ENCODE measurements at places on chromosomes 1 and 21. TPM values are rescaled to one million over a fixed set of nuclear protein-coding genes. Genes with fewer than 3 reads are reported as not detected.

RASSF5 gene
- total RNA-seq = 6.5 TPM

DNA sequence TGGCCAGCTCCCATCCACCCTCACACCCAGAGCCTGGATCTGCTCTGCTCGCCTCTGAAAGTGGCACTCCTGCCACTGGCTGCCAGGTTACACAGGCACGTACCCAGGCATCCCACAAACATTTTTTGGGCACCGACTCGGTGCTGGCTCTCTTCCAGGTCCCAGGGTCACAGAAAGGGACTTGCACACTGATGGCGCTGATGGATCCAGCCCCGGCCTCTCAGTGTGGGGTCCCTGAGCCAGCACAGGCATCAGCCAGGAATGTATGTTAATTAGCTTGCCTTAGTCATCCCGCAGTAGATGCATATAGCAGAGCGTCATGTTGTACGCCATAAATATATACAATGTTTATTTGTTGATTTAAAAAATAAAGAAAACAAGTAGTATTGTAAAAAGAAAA lies 537.2 kb downstream of the NPHP4 start:
- DNase-seq = no peak
- H3K4me3 ChIP-seq = no peak overlapping the region
- H3K27me3 ChIP-seq = no peaks in the 10 kb centered on the region

TAS1R1 gene
- total RNA-seq = not detected

GPR157 gene
- total RNA-seq = 17.8 TPM

DNA sequence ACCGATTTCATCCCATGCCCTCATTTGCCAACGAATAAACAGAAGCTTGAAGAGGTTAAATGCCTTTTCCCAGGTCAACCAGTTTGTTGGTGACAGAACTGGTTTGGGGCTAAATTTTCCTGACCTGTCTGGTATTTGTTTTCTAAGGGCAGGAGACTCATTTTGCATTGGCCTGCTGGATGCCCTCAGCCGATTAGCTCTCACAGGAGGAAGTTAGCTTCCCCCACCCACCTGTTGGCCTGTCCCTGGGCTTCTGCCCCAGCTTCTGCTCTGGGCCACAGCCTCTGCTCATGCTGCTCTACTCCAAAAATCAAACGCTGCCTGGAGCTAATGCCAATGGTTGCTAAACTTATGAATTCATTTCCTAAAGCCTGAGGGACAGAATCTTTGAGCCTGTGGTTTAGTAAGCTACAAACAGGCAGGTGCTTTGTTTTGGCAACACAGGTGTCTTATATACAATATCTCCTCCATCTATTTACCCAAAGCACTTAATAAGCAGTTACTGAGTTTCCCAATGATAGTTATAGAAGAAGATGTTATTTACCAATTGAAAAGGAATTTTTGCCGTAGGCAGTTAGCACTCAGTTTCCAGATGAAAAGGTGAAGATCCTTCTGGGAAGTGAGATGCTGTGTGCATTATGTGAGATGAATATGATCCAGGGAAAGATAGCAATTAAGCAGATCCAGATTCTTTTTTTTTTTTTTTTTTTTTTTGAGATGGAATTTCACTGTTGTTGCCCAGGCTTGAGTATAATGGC lies 82.3 kb downstream of the TM2D1 start:
- H3K36me3 ChIP-seq = no peaks in the 10 kb centered on the region
- no peak overlapping the region for H3K27ac ChIP-seq
- H3K4me3 ChIP-seq = no peak overlapping the region
- no peak for DNase-seq

FMN2 gene
- 2.4 TPM for total RNA-seq

DNA sequence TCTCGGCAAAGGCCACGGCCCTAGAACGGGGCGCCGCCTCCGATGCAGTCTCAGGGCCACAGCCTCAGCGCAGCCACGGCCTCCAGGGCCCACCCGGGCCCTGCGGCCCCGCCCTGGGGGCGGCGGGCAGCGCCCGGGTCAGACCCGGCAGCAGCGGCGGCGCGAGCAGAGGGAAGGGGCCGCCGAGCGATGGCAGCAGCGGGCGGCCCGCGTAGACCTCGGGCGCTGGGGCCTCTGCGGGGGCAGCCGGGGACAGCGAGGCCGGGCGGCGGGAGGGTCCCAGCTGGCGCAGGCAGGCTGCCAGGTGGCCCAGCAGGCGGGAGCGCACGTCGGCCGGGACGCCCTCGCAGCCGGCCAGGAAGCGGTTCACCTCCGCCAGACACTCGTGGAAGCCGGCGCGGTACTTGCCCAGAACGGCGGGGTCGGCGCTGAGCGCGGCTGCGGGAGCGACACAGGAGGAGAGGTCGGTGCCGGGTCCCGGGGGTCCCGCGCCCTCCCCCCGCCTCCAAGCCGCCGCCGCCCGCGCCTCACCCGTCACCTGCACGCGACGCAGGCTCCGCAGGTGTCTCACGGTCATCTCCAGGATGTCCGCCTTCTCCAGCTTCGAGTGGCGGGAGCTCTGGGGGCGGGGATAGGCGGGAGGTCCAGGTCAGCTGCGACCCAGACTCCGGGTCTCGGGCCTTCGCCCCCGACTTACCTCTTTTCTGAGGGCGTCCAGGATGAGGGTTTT lies 737 bp downstream of the HES4 start:
- H3K36me3 ChIP-seq = no peaks in the 10 kb centered on the region
- peak; percentile 26 for DNase-seq
- peak overlapping the region; percentile 64 for H3K4me3 ChIP-seq
- peaks cover 11% of the 10 kb centered on the region for H3K27me3 ChIP-seq

DNA sequence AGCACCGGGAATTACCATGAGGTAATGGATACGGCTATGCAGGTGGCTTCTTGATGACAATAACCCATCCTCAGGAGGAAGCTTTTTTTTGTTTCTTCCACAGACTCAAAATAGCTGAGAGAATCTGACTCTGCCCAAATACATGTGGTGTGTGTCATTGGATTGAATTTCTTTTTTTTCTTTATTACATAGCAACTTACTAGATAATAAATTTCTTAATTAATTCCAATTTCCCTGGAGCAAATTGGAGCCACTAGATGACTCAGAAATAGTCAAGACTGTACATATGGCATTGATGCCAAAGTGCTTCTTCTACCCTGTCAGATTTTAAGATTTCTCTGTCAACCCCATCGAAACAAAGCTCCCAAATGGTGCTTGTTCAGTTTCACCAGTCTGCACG lies 42.7 kb downstream of the L1TD1 start:
- no peak for DNase-seq
- no peak overlapping the region for H3K4me3 ChIP-seq
- no peaks in the 10 kb centered on the region for H3K4me1 ChIP-seq
- no peaks in the 10 kb centered on the region for H3K27me3 ChIP-seq
- H3K27ac ChIP-seq = no peak overlapping the region
- H3K36me3 ChIP-seq = no peaks in the 10 kb centered on the region

GRCh38 chr1:195053478-195053877 lies 1554.8 kb downstream of the KCNT2 start:
- no peaks in the 10 kb centered on the region for H3K36me3 ChIP-seq
- no peaks in the 10 kb centered on the region for H3K4me1 ChIP-seq
- no peaks in the 10 kb centered on the region for H3K27me3 ChIP-seq
- DNase-seq = no peak
- H3K27ac ChIP-seq = no peak overlapping the region
- no peak overlapping the region for H3K4me3 ChIP-seq

GRCh38 chr1:30294508-30294907 lies 428.9 kb downstream of the MATN1 start:
- H3K27me3 ChIP-seq = no peaks in the 10 kb centered on the region
- no peak overlapping the region for H3K27ac ChIP-seq
- H3K36me3 ChIP-seq = no peaks in the 10 kb centered on the region
- no peak for DNase-seq
- H3K4me1 ChIP-seq = no peaks in the 10 kb centered on the region
- H3K4me3 ChIP-seq = no peak overlapping the region

- DNase-seq = no peak
- H3K27me3 ChIP-seq = no peaks in the 10 kb centered on the region
- no peak overlapping the region for H3K4me3 ChIP-seq
- no peak overlapping the region for H3K27ac ChIP-seq
These were observed 225.7 kb downstream of the GREM2 start for GRCh38 chr1:240385985-240386978.

- H3K27ac ChIP-seq = no peak overlapping the region
These were observed 1382.9 kb downstream of the MRPL39 start for GRCh38 chr21:24224422-24224821.

OR10J1 gene
- not detected for total RNA-seq

DNA sequence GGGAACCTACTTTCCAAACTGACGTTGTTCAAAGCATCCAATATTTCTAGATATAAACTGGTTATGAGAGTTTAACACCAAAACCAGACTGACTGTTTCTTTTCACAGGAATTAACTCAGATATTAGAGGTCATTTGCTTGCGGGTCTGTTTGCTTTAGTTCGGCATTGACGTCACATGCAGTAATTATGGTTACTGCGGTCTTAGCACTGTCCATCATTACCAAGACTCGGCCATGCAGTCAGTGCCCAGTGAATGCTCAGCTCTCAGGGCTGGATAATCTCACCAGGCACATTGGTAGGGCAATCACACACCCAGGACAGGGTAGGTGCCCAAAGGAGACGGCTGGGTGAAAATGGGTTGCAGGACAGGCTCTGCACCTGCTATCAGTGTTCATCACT lies 9.9 kb upstream of the F3 start:
- H3K4me3 ChIP-seq = no peak overlapping the region
- H3K27ac ChIP-seq = peak overlapping the region; percentile 66
- H3K4me1 ChIP-seq = peaks cover 16% of the 10 kb centered on the region
- no peak for DNase-seq
- no peaks in the 10 kb centered on the region for H3K27me3 ChIP-seq

- H3K4me3 ChIP-seq = no peak overlapping the region
- H3K27me3 ChIP-seq = no peaks in the 10 kb centered on the region
- DNase-seq = no peak
- peaks cover 5% of the 10 kb centered on the region for H3K4me1 ChIP-seq
- H3K27ac ChIP-seq = no peak overlapping the region
These were observed 634.4 kb downstream of the MATN1 start for GRCh38 chr1:30089024-30089430.

DNA sequence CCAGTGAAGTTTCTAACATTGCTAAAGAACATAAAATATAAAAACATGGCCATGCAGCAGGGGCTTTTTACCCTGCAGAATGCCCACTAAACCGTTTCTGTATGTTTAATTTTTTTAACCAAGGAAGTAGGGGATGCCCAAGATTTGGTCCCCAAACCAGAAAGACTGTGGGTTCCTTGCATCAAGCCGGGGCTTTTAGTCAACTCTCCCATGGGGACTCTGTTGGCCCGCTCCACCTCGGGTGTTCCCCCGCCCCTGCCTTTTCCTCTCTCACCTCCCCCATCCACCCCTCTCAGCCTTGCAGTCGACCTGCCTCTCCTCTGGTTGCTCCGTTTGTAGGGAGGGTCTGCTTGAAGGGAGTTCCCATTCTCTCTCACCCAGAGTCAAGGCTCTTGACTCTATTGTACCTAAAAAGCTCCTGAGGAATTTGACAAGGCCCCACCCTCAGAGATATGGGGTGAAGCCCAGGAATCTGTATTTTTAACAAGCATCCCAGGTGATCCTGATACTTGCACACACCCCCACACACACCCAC lies 117.5 kb downstream of the TOMM20 start:
- no peak for DNase-seq
- H3K4me1 ChIP-seq = no peaks in the 10 kb centered on the region
- no peak overlapping the region for H3K27ac ChIP-seq
- H3K4me3 ChIP-seq = no peak overlapping the region

GRCh38 chr1:190066011-190066410 lies 411.7 kb downstream of the BRINP3 start:
- DNase-seq = no peak
- no peak overlapping the region for H3K4me3 ChIP-seq
- H3K27ac ChIP-seq = no peak overlapping the region

GRCh38 chr1:234309598-234310459 lies 63.4 kb upstream of the COA6 start:
- H3K27me3 ChIP-seq = no peaks in the 10 kb centered on the region
- no peak overlapping the region for H3K27ac ChIP-seq
- H3K4me3 ChIP-seq = no peak overlapping the region

Data from ovary (tissue), 10 donors.